ENCODE measurements at places on chromosomes 11 and 22.

GRCh38 chr11:129146191-129146590, 45.9 kb downstream of the ARHGAP32 start:
- no peaks in the 10 kb centered on the region for H3K36me3 ChIP-seq
- H3K4me1 ChIP-seq = no peaks in the 10 kb centered on the region
- H3K27ac ChIP-seq = no peak overlapping the region
- no peak for DNase-seq

DNA sequence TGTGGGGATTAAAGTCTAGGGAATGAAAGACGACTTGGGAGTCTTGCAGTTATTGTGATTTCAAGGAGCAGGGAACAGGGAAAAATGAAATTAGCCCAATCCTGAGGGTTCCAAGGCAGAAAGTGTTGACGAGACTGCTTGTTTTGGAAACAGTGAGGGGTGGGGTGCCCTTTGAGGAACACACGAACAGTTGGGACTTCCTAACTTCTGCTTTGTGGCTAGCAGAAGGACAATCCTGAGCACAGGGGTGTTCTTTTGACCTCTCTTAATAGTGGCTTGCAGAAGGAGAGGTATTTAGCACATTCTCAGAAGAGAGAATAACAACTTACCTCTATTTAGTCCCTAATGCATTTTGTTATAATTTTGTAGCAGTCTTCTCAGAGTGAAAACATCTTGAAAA, 545.9 kb upstream of the ARHGAP42 start:
- no peak overlapping the region for H3K27ac ChIP-seq
- H3K4me3 ChIP-seq = no peak overlapping the region
- H3K36me3 ChIP-seq = no peaks in the 10 kb centered on the region
- H3K27me3 ChIP-seq = no peaks in the 10 kb centered on the region
- DNase-seq = no peak

GRCh38 chr22:17797721-17798559, 23.7 kb upstream of the BID start:
- DNase-seq = no peak
- no peaks in the 10 kb centered on the region for H3K4me1 ChIP-seq
- peaks cover 57% of the 10 kb centered on the region for H3K36me3 ChIP-seq

DNA sequence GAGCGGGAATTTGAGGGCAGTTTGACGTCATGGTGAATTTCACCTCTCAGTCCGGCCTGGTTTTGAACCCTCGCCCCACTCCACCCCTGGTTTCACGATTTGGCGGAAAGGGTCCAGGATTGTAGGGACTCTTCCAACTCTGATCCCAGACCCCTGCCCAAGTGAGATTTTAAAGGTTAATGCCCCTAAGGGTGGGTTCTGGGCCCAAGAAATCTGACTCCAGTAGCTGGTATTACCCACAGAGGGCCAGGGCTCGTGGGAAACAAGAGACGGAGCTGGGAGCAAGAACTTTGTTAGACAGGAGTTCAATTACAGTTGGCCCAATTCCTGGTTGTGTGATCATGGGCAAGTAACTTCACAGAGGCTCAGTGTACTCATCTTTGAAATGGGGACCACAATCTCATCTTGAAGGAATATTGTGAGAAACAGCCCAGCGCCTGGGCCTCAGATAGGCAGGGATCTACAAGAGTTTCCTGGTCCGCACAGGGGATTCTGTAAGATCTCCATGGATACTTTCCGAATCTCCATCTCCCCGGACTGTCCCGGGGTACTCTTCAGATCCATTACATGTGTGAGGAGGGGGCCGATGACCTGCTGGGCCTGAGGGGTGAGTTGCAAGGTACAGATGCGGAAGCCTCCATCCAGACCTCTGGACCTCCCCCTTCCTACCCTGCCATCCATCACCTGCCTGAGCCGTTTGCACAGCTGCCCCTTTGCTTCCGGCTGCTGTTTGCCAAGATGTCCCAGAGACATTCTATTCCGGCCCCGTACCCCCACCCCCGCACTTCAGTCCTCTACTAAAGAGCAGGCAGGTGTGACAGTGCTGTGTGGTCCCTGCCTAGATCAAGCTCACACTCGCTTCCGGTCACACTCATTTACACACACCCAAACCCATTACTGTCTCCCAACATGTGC, 687 bp upstream of the CALCA start:
- peaks cover 40% of the 10 kb centered on the region for H3K27me3 ChIP-seq
- no peaks in the 10 kb centered on the region for H3K36me3 ChIP-seq
- peaks cover 40% of the 10 kb centered on the region for H3K4me1 ChIP-seq
- DNase-seq = no peak

DNA sequence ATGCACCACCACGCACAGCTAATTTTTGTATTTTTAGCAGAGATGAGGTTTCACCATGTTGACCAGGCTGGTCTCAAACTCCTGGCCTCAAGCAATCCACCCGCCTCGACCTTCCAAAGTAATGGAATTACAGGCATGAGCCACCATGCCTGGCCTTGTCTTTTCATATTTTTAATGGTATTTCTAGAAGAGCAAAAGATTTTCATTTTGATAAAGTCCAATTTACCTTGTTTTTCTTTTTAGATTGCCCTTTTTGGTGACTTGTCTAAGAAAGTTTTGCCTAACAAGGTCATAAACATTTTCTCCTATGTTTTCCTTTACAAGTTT, 45.5 kb upstream of the MICAL2 start:
- no peaks in the 10 kb centered on the region for H3K36me3 ChIP-seq
- no peaks in the 10 kb centered on the region for H3K27me3 ChIP-seq
- peaks cover 24% of the 10 kb centered on the region for H3K4me1 ChIP-seq

DNA sequence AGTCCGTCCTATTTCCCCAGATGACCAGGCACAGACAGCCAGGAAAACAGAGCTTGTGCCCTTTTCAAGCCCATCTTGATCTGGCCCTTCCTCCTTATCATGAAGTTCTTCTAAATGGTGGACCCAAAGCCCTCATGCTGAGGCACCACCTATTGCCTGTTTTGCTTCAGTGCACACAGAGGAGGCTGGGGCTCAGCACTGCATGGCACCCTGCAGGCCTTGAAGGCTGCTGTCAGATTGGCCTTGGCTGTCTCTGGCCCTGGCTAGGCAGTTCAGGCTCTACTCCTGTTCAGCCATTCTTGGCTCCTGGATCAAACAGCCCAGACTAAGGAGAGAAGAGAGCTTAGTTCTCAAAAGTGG, 49.2 kb downstream of the OTOG start:
- DNase-seq = no peak
- no peak overlapping the region for H3K27ac ChIP-seq
- H3K4me3 ChIP-seq = no peak overlapping the region

DNA sequence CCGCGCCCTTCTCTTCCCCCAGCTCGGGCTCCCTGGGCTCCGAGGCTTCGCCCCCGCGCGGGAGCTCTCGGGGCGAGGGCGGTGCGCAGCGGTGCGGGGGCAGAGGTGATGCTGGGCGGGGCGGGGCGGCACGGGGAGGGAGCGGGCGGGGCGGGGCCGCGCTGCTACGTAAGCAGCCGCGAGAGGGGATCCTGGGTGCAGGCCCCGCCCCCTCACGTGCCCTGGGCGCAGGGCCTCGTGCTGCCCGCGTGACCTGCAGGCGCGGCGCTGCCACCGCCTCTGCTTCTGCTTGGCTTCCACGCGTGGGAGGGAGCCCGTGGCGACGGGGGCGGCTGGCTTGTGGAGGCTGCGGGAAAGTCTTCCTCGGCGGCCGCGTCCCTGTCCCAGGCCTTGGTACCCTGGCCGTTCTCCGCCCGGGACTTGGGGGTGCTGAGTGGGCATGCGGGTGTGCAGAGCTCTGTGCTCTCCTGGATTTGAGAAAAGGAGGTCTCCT, 132.6 kb upstream of the HSD17B12 start:
- peaks cover 16% of the 10 kb centered on the region for H3K27me3 ChIP-seq
- H3K4me1 ChIP-seq = no peaks in the 10 kb centered on the region
- no peak overlapping the region for H3K27ac ChIP-seq
- no peaks in the 10 kb centered on the region for H3K36me3 ChIP-seq
- H3K4me3 ChIP-seq = peak overlapping the region; percentile 55

DNA sequence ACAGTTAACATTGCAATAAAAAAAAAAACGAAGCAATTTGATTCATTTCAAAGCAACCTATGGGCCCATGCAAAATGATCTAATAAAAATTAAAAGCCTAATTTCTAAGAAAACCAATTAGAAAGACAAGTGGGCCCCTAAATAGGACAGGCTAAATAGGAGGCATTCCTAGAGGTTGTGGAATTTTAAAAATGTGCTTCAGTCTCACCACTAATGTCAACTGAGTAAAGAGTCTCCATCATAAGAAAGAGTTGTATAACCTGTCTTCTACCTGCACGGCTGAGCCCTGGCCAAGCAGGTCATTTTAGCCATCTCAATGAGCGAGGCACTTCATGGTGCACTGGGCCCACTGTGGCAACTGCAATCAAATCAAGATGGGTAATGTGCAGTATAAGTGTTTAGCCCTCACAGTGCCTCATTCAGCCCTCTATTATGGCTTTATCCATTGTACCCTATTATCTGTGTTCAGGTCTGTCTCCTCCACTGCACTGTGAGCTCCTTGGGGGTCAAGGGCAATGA, 76.4 kb downstream of the PRSS23 start:
- no peaks in the 10 kb centered on the region for H3K27me3 ChIP-seq
- H3K4me1 ChIP-seq = no peaks in the 10 kb centered on the region

DNA sequence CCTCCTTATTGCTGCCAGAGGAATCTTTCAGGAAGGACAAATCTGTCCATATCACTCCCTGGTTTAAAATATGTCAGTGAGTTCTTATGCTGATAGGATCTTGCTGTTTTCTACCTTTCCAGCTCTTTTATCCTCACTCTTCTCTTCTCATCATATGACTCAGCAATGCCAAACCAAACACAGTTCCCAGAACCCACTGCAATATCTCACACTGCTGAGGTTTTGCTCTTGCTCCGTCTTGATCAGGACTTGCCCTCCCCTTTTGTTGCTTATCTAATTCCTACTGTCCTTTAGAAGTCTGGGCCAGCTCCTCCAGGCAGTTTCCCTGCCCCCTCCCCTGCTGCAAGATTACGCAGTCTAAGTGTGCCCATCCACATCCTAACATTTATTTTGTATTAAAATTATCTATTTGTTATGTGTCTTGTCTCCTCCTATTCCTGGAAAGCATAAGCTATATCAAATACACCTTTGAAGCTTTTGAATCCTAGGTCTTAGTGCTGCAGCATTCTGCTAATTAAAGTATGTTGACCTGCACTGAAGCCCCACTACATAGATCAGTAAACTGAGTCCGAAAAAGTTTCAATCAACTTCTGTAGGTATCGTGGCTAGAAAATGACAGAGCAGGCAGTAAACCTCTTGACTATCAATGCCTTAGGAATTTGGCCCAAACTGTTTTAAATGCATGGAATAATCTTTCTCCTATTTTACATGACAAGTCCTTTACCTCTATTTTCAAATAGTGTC, 119.2 kb upstream of the C11orf87 start:
- no peaks in the 10 kb centered on the region for H3K27me3 ChIP-seq
- peaks cover 3% of the 10 kb centered on the region for H3K4me1 ChIP-seq
- no peaks in the 10 kb centered on the region for H3K36me3 ChIP-seq

DNA sequence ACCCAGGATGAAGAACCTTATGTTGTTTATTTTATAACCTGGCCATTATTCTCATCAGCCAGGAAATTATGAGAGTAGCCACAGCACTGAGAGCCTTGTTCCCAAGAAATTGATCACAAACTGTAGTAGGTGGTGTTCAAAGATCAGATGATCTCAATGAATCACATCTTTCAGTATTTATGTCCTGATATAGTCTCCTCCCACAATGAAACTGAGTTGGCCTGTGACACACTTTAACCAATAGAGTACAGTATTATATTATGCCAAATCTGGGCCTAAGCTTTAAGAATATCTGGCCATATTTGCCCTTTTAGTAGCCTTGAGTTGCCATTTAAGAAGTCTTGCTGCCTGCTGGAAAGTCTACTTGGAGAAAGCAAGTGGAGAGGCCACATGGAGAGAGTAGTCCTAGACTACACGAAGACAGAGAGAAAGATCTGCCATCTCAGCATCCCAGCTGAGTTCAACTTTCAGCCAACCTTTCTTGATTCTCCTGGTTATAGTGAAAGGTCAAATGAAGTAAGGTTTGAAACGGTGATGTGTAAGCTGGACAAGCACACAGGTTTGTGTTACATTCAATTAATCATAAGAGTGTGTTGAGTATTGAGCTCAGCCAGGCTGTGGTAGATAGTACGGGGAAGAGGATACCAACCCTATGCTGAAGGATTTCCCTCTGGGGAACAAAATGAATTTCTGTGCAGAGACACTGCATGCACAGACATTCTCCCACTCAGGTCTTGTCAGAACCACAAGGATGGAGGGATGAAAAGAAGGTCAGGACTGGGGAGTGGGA, 561.8 kb downstream of the SOX6 start:
- no peak overlapping the region for H3K27ac ChIP-seq
- no peak for DNase-seq
- H3K27me3 ChIP-seq = no peaks in the 10 kb centered on the region
- no peak overlapping the region for H3K4me3 ChIP-seq
- H3K4me1 ChIP-seq = no peaks in the 10 kb centered on the region

DNA sequence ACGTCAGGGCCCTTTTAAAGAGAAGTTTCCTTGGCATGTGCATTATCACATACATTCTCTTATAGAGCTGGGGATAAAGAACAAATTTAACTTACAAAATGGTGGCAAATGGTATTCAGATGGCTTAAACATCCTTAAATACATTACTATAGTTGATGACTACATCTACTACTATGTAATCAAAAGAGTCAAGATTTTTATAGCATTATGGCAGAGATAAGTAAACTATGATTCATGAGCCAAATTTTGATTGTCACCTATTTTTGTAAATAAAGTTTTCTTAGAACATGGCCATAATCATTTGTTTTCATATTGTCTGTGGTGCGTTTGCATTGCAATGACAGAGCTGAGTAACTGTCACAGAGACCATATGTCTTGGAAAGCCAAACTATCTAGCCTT, 1188.6 kb upstream of the TENM4 start:
- no peaks in the 10 kb centered on the region for H3K4me1 ChIP-seq
- no peak overlapping the region for H3K27ac ChIP-seq
- H3K27me3 ChIP-seq = no peaks in the 10 kb centered on the region

- no peaks in the 10 kb centered on the region for H3K36me3 ChIP-seq
- H3K4me1 ChIP-seq = no peaks in the 10 kb centered on the region
These were observed 34.6 kb upstream of the CEP126 start for GRCh38 chr11:101880222-101880621.

- H3K27me3 ChIP-seq = no peaks in the 10 kb centered on the region
- H3K4me3 ChIP-seq = no peak overlapping the region
- H3K27ac ChIP-seq = no peak overlapping the region
- peaks cover 22% of the 10 kb centered on the region for H3K4me1 ChIP-seq
- peaks cover 10% of the 10 kb centered on the region for H3K36me3 ChIP-seq
These were observed 7.4 kb downstream of the CNTF start for GRCh38 chr11:58629857-58630256.

DNA sequence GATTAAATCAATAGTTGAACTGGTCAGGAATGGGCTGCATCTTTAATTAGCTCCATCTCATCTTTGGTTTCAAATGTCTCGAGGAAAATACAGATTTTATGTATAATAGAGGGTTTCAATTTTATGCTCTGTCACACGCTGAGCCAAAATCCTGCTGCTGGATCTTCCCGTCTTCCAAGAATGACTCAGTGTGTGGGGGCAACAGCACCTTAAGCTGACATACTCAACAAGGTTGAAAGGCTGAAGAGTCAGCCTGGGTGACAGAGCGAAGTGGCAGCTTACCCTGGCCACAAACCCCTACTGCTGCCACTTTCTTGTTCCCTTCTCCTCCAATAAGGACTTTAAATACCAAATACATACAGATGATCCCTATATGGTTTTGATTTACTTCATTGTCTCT, 9.0 kb upstream of the PCF11 start:
- no peaks in the 10 kb centered on the region for H3K4me1 ChIP-seq
- H3K27me3 ChIP-seq = no peaks in the 10 kb centered on the region
- no peak for DNase-seq
- H3K27ac ChIP-seq = no peak overlapping the region
- no peaks in the 10 kb centered on the region for H3K36me3 ChIP-seq
